Dermis blood vessel endothelial cell (primary cell): ENCODE measurements at places on chromosomes 12 and 14.

DNA sequence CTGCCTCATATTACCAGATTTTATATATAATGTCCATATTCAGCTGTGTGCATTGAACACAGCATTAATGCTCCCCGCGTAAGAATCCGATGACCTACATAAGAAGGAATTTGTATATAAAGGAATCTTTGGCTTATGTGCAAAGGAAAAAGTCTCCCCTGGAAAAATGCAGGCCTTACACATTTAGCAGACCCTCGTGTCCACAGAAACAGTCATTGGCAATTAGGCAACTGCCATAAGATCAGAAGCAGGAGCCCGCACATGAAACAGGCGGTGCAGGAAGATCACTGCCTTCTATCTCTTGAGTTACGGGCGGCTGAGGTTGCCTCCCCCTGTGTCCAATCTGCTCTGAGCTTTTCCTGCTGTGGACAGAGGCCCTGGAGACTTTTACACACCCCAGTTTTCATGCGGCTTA is 63.2 kb upstream of the RFX4 start:
- no peak for DNase-seq

- peak; percentile 6 for DNase-seq
These were observed 15.9 kb downstream of the COL2A1 start for GRCh38 chr12:47988073-47989022.

DNA sequence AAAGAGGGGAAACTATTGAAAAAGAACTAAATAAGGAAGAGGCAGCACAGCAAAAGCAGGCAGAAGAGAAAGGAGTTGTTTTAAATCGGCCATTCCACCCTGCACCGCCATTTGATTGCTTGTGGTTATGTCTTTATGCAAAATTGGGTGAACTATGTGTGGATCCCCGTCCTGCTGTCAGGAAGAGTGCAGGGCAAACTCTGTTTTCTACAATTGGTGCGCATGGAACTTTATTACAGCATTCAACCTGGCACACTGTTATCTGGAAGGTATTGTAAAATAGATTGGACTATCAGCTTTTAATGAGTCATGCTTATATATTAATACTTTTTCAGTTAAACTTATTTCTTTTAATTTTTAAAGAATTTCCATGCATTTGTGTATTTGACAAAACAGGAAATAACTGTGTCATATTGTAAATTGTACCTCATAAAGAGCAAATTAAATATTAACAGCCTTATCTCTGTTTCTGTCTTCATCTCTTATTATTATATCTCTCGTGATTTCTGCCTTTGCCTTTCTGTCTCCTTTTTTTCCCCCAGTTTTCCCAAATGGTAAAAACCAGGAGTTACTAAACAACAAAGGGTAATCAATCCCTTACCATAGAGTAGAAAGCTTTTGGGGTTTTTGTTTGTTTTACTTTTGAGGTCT is 86.4 kb downstream of the MON2 start:
- no peak for DNase-seq

GRCh38 chr12:53978477-53979356 is 4.0 kb upstream of the HOTAIR start:
- DNase-seq: no peak

DNA sequence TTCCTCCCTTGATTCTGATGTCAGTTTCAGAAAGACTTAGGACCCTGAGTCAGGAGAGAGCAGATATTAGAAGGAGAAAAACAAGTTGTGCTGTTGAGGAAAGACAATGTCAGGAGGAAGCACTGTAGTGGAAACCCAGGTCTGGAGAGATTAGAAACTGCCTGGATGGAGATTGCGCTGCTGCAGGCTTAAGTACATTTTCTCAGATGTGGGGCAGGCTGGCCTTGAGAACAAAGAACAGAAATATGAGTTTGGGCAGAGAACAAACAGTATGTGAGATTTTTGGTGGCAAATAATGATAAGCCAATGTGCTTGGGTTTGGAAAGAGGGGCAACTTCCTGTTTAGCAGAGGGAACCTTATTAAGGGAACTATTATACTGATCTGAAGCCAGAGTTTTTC is 74.3 kb upstream of the PRMT8 start:
- no peak for DNase-seq

- peak; percentile 46 for DNase-seq
These were observed 186.7 kb upstream of the NEDD1 start for GRCh38 chr12:96720363-96720705.

DNA sequence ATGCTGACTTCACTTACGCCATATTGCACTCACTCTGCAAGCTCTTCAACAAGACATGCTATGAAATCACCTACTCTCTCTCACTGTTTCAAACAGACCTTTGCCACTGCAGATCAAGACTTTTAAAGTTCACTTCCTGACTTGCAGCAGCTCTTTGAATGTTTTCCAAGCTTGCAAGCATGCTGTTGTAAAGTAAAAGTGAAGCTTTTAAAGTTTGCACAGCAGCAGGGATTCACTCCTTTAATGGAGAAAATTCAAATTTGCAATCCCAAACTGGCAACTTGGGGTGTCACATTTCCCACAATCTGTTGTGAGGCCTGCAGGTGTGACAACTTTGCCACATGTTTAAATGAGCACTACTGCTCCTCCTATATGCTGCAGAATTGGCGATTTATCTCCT is 270.9 kb downstream of the ALX1 start:
- no peak for DNase-seq

GRCh38 chr12:9327320-9327719 is 119.1 kb upstream of the PZP start:
- no peak for DNase-seq

- DNase-seq: no peak
These were observed 10.7 kb downstream of the CIPC start for GRCh38 chr14:77108753-77109152.

DNA sequence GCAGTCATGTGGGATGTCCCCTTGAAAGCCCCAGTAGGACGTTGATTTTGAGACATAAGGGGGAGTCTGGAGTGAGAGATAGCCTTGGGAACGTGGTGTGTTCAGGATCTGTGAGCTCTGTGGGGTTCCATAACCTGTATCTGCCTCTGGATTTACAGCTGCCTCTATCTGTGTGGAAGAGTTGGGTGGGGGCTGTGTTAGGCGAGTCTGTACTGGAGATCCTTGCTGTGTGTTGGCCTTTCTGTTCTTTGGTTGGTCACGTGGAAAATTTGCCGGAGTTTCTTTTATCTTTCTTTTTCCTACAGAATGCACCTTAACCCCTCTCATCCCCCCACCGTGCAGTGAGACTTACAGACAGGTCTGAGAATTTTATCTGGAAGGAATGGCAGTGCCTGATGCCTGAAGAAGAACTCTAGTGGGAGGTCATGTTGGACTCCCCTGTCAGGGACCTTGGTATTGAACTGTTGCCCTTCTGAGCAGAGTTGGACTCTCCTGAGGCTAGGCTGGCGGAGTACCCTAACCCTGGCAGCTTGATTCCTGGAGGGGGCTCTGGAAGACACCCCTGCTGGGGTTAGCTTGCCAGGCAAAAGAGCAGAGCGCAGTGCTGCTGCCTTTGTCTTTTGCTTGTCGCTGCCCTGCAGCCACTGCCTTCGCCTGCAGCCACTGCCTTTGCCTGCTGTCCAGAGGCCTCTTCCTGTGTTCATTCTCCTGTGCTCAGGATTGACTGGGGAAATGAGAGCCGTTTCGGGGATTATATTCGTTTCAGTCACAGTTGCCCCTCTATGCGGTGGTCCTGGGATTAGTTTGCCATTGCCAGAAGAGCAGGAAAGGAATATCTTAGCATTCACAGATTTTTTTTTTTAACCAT is 34.1 kb downstream of the ZNF664 start:
- DNase-seq: no peak

DNA sequence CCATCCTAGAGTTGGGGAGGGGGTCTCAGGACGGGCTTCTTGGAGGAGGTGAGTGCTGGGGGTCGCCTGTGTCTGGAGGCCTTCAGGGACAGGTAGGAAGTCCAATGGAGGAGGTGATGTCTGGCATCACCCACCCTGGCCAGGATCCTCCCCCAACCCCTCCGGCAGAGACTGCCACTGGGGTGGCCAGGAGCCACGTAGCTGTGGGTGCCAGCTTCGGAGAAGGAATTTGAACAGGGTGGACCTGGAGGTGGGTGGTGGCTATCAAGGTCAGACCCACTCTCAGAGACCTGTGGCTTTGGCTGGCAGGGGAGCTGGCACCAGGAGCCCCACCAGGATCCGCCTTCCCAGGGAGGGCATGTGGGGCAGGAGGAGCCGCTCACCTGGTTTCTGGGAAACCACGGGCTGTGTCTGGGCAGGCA is 9.1 kb downstream of the CEP170B start:
- no peak for DNase-seq

GRCh38 chr12:91529829-91530228 is 347.2 kb upstream of the DCN start:
- DNase-seq: peak; percentile 39

DNA sequence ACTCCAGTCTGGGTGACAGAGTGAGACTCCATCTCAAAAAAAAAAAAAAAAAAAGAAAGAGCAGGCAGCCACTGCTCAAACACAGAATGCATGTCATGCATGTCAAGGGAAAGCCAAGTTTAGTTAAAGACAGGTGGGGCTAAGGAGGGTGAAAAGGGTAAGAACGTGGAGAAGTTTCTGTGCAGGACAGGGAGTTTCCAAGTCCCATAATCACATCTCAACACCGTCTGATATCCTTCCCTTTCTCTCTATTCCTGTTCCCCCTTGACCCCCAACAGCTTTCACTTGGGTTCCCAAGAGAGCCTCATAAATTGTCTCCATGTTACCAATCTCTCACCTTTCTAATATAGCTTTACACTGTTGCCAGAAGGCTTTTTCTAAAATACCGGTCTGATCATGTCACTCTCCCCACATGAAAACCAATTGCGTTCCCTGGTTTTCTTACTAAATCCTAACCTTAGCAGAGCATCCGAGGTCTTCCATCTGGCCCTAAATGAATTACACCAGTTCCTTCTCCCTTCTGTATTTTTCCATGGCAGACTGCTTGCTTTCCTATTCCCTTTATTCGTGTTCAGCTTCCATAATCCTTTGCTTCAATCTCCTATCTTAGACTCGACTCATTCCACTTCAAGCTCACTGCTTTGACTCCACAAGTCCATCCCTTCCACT is 37.0 kb downstream of the LIMA1 start:
- DNase-seq: no peak

- DNase-seq: no peak
These were observed 137.5 kb downstream of the CNTN1 start for GRCh38 chr12:40829738-40830144.

DNA sequence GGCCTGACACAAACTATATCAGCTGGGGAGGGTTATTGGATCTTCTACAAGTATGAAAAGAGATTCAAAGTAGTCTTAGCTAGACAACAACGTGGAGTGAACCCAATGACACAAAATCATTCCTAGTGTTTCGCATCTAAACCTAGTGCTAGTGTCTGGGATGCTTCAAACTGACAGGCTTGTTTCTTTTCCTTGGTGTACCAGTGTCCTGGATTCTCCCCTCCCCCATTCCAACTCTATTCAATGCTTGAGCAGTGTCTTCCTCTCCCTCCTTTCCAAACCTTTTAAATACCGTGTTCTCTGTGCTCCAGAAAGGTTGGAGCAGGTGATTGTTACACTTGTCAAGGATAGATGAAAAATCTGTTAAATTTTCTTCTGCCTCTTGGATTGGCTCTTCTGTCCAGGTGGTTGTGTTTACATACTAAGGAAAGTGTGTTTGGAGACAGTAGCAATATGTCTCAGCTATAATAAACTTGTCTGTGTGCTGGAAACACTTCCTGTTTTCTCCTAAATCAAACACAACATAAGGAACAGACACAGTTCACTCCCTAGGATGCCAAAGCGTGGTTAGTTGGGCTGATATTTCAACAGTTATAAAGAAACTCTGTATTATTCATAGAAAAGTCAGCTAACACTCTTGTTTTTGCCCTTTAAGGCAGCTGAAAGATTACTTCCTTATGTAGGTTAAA is 14.4 kb upstream of the GUCY2C start:
- DNase-seq: no peak

DNA sequence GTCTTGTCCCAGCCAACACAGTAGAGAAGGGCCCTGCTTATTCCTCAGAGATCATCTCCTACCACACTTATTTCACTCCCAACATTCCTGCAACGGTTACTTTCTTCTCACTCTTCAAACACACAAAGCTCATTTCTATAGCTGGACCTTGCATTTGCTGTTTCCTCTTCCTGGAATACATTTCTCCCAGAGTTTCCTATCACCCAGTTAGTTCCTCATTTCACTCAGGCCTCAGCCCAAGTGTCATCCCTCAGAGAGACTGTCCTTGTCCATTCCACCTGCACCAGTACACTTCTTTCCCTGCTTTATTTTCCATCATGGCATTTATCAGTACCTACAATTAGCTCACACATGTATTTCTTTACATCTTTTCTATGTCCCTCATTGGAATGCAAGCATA is 14.7 kb upstream of the STK38L start:
- DNase-seq: no peak
